Dermis blood vessel endothelial cell (primary cell): ENCODE measurements at places on chromosomes 1 and 21. TPM values are rescaled to one million over a fixed set of nuclear protein-coding genes. Genes with fewer than 3 reads are reported as not detected.

Gene KRTAP12-2
- not detected in 2 replicates for total RNA-seq

DNA sequence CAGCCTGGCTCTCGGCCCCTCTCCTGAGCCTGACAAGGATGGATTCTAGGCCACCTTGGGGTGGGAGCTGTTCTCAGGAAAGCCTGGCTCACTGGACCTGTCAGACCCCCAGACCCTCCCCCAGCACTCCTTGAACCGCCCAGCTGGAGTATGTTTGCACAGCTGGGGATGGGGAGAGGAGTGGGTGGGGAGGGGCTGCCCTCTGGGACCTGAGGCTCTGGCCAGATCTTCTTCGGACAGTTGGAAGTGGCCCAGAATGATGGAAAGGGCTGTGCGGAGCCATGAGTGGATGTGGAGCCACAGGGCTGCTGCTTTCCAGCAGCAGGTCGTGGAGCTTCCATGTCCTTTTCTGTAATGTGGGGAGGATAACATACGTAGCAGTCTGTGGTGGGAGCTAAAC lies 43.0 kb upstream of the TRABD2B start:
- no peak for DNase-seq

Gene HCRTR1
- 1.2 and 4.6 TPM in 2 replicates for total RNA-seq

Gene S100A7
- total RNA-seq, result not detected in 2 replicates

DNA sequence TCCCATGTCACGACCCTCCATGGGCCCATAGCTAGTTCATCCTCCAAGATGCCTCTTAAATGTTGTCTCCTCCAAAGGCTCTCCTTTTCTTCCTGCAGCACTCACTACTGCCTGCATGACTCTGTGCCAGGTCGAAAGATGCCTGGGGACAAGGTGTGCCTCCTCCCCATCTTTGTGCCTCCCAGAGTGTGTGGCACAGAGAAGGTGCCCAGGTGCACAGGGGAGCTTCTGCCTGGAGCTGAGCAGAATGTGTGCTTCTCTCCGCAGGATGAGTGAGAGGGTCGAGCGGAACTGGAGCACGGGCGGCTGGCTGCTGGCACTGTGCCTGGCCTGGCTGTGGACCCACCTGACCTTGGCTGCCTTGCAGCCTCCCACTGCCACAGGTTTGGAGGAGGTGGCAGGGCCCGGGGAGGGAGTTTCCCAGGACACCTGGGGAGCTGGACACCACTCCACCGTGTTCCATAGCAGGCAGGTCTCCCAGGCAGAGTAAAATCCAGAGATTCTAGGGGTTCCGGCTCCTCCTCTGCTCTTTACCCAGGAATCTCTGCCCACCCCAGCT lies 6.9 kb upstream of the PPM1J start:
- DNase-seq, result no peak

DNA sequence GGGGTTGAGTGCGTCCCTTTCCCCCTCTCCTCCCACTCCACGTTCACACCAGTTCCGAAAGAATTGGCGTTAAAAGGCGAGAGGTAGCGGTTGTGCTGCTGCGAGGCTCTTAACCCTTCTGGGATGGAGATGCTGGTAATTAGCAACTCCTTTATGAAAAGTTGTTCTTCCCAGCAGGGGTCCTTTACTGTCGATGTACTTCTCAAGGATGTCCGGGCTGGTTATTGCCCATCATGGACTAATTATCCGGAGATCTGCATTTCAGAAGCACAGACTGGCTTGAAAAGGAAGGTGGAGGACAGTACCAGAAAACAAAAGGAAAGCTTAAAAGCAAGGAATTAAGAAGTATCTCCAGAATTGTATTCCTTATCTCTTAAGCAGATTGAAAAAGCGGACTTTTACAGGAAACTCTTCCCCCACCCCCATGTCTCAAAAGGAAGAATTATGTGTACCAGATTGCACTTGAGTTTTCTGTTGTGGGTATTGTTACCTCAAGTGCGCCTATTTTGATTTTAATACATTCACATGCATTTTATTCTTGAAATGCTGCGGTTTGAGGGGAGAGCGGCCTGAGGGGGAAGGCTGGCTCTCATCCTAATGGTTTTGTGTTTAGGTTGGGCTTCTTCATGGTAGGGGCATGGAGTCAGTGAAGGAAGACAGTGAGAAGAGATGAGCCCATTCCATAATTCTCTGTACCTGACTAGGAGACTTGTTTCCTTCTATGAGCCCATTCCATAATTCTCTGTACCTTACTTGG lies 1.5 kb downstream of the AK4 start:
- no peak for DNase-seq

Gene SPRR5
- total RNA-seq, result not detected in 2 replicates

Gene CFHR1
- not detected in 2 replicates for total RNA-seq

DNA sequence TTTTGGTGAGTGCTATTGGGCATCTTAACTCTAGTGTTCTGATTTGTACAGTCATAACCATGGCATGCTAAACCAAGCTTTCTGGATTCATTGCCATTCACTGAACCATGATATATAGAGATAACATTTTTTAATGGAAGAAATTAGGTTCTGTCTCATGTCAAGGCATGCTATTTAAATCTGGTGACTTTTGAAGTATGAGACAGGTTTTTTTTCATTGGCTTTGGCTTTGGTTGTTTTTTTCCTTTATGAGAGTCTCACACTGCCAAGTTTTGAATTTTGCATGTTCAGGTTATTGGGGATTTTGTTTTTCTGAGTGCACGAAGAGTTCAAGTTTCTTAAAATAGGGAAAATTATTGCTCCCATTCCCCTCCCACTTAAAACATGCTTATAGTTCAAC lies 141.3 kb upstream of the ADAMTS5 start:
- no peak for DNase-seq

DNA sequence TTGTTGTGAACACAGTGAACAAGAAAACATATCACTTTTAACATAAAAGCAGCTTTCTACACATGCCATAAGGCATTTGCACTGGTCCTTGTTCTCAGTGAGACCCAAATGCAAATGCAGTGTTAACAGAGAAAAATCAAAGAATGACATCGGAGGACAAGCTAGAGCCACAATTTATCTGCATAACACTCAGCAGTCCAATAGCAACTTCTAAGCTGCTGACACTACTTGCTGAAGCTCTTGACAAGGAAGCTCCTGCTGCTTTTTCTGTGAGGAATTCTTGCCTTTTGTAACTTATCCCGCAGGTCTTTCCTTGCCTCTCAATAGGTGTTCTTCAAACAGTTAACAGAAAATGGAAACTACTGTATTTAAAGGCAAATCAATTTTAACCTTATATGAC lies 34.7 kb downstream of the USH2A start:
- DNase-seq, result no peak

Gene PLCH2
- total RNA-seq, result under 0.01 and 0.09 TPM in 2 replicates

GRCh38 chr1:32028746-32029145 lies 15.1 kb downstream of the KHDRBS1 start:
- peak; percentile 24 for DNase-seq

GRCh38 chr1:153852170-153852569 lies 70.6 kb downstream of the GATAD2B start:
- no peak for DNase-seq

GRCh38 chr1:3522564-3523265 lies 68.2 kb downstream of the ARHGEF16 start:
- DNase-seq, result no peak

Gene OR2M2
- total RNA-seq, result not detected in 2 replicates
